ENCODE measurements at places on chromosomes 7 and 10.

- DNase-seq, result no peak
Observed at GRCh38 chr10:75104842-75105241, 6.6 kb upstream of the SAMD8 start.

- DNase-seq, result no peak
Observed at GRCh38 chr7:81211204-81211933, 292.5 kb upstream of the SEMA3C start.

GRCh38 chr10:28878236-28878970, 201.1 kb downstream of the BAMBI start:
- no peak for DNase-seq

GRCh38 chr7:77217474-77218185, 18.0 kb upstream of the FGL2 start:
- no peak for DNase-seq

- no peak for DNase-seq
Observed at GRCh38 chr10:91683975-91684374, 51.1 kb upstream of the PPP1R3C start.

- no peak for DNase-seq
Observed at GRCh38 chr10:44300666-44301649, 83.9 kb downstream of the CXCL12 start.

GRCh38 chr10:4242561-4243035, 457.6 kb upstream of the KLF6 start:
- no peak for DNase-seq

DNA sequence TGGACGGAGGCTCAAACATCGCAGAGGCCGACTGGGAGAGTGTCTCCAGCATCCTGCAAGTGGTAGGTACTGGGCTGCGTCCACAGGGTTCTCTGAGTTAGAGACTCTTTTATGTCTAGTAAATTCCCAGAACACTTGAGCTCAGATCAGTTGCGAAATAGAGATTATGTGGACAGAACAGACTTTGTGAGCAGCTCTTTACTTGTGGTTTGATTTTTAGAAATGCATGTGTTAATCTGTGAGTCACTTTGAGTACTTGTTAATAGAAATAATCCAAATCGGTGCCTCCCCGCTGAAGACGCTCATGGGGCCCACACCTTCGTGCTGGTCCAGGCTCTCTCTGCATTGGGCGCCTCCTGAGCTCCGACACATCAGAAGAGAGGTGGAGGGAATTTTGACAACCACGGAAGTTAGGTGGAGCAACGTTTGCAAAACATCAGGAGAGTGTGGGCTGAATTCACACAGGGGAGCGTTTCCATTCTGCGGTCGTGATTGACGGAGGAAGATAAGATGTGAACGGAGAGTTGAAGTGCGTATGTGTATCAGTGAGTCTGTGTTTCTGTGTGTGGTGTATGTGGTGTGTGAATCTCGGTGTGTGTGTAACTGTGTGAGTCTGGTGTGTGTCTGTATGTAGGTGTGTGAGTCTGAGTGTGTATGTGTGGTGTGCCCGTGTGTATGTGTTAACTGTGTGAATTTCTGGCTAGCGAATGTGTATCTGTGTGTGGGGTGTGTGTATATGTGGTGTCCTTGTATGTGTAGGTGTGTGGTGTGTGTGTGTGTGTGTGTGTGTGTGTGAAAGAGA, 32.1 kb downstream of the PFKP start:
- DNase-seq, result no peak

GRCh38 chr7:91496251-91496820, 232.1 kb downstream of the FZD1 start:
- no peak for DNase-seq

GRCh38 chr7:74306730-74307469, 17.7 kb downstream of the CLIP2 start:
- no peak for DNase-seq

GRCh38 chr7:95097851-95098250, 190.5 kb downstream of the PPP1R9A start:
- DNase-seq, result no peak

- no peak for DNase-seq
Observed at GRCh38 chr7:150784954-150785353, 15.2 kb downstream of the TMEM176B start.

DNA sequence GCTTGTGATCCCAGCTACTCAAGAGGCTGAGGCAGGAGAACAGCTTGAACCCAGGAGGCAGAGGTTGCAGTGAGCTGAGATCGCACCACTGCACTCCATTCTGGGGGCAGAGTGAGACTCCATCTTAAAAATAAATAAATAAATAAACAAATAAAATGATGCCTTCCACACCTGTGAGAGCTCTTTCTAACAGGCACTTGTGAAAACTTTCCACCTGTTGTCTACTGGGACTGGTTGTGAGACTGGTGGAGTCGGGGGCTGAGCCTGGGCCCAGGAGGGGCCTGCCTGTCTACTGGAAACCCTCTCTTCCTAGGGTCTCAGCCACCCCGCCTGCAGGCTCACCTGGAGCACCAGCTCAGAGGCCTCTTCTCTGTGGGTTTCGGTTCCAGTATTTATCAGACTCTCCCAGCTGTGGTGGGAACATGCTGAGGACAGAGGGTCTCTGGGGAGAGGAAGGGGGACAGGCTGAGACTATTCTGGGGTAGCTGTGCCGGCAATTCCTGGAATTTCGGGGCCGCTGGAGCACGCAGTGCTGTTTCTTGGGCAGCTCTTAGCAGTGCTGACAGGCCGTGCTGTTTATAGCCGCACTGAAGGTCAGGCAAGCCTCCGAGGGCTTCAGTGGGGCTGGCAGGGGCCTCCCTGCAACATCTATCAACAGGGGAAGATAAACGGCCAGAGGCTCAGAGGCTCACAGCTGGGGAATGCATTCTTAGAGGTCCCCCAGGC, 3.8 kb downstream of the LDB3 start:
- DNase-seq, result no peak

DNA sequence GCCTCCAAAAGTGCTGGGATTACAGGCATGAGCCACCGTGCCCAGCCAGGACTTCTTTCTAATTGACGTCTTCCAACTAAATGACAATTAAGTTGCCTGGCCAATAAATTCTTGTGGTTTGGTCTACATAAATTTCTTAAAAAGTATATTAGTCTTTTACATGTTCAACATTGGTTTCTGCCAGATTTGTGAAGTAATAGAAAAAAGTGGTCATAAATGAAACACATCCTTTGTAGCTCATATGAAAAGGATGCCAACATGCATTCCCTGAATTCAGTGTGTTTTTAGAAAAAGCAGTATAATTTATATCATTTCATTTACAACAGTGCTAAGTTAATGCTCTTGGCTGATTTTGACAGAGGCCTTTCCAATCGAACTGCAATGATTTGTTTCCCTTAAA, 215.0 kb downstream of the TAX1BP1 start:
- no peak for DNase-seq

- DNase-seq, result no peak
Observed at GRCh38 chr10:92110039-92110794, 180.7 kb downstream of the CPEB3 start.

GRCh38 chr10:104417637-104418292, 64.1 kb downstream of the CFAP58 start:
- DNase-seq, result no peak

GRCh38 chr7:126845331-126845730, 407.4 kb downstream of the GRM8 start:
- DNase-seq, result no peak

DNA sequence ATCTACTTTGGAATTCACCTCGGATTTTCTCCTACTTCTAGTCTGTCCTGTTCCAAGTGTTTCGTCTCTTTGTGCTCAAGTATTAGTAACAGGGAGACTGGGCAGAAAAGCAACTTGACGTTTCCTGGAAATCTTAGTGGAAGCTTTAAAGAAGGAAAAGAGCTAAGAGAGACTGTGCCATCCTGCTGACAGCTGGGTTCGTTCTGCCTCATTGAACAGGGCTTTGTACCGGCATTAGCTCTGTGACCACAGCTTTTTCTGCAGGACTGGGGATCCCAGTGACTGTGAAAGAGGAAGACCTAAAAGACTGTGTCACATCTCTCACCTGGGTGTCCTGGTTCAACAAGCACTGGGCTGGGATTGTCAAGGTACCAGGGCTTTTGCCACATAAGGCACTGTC, 70.8 kb upstream of the CDCA7L start:
- no peak for DNase-seq

DNA sequence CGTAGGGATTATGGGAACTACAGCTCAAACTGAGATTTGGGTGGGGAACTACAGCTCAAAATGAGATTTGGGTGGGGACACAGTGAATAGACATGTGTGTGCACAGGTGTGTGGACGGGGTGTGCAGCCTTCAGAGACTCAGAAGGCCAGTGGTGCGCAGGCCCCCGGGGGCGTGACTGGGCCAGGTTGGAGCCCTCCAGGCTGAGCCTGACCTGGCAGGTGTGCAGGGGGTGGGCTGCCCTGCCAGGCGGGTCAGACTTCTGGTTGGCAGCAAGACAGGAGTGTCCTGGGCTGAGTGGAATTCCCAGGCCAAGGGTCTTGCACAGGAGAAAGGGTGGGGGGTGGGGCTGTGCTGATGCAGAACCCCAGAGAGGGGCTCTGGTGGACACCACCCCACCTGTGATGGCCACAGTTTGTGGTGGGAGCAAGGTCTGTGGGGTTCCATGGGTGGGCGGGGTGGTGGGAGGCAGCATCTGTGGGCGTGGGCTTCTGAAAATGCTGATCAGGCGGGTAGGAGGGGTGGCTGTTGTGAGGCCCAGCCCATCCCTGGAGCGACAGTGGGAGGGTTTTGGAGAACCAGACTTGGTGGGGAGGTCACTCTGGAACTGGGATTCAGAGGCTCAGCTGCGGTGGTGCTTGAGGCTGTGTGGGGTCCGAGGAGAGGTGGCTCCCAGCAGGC, 29.3 kb upstream of the PSMG3 start:
- DNase-seq, result no peak

DNA sequence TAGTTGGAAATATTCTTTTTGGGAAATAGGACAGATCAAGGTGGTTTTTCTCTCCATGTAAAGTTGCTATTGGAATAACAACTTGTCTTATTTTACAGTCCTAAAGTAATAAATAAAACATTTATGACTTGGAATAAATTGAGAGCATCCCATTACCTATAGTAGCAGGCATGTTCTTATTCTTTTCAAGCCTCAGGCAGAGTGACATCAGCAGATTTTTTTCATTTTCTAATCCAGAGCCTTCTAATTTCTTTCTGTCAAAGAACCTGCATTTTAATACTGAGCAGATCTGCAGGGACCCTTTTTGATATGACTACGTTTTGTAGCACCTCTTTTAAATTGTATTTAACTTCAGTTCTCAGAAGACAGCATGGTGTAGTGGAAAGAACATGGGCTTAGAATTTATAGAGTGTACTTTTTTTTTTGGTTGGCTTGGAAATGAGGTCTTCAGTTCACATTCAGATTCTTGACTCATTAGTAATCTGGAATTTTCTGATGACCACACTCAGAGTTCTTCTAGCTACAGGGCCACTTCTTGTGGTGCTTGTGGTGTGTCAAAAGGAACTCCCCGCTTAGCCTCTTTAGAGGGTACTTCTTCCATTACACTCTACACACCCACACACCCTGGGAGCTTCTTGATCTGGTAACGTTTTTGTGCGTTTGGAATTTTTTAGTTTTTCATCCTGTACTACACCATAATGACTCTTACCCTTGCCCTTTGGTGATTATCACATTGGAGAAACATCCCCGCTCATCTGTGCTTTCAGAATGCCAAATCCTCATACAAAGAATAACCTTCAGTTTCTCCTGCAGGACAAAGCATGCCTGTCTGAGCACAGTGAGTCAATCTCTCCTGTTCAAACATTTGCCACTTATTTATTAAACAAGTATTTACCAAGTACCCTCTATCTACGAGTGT, 34.6 kb downstream of the AGK start:
- peak; percentile 43 for DNase-seq

- no peak for DNase-seq
Observed at GRCh38 chr7:2044883-2045471, 187.8 kb downstream of the MAD1L1 start.

GRCh38 chr7:55533050-55533728, 39.1 kb downstream of the VOPP1 start:
- peak; percentile 62 for DNase-seq

GRCh38 chr7:157519798-157520244, 183.0 kb downstream of the DNAJB6 start:
- DNase-seq, result no peak

DNA sequence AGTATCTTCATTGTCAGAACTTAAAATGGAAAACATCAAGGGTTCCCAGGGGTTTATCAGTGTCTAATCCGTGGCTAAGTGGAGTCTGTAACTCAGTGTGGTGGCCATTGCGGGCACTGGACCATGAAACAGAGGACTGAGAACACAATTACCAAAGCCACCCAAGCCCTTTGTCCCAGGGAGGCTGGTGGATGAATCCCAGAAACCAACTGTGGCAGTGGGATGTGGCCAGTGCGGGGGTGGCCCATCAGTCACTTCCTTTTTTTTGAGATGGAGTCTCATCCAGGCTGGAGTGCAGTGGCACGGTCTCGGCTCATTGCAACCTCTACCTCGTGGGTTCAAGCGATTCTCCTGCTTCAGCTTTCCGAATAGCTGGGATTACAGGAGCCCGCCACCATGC, 61.8 kb downstream of the TACC2 start:
- DNase-seq, result no peak

- no peak for DNase-seq
Observed at GRCh38 chr7:36202398-36202797, 49.3 kb downstream of the EEPD1 start.

GRCh38 chr7:32616625-32617024, 121.3 kb downstream of the AVL9 start:
- no peak for DNase-seq

DNA sequence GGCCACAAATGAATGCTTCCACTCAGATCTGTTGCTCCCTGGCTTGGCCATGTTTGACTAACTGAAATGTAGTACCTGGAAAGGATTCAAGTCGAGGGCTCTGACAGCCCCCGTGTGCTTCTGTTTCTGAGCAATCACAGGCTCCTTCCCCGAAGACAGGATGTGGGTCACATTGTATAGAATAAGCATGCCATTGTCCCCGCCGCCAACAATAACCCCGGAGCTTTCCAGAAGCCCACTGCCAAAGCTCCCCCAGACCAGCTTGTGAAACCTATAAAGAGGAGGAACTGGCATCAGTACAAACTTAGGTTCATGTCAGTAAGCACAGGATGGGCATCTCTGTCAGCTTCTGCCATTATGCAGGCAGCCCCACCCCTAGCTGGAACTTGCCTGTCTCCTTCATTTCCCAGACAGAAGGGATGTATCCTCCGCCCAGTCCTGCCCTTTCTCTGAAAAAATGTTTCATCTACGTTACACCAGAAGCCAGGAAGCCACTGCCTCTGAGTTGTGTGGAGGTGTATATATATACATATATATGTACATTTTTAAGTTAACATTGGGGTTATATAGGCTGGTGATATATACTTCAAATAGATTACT, 10.3 kb downstream of the SEC31B start:
- no peak for DNase-seq

DNA sequence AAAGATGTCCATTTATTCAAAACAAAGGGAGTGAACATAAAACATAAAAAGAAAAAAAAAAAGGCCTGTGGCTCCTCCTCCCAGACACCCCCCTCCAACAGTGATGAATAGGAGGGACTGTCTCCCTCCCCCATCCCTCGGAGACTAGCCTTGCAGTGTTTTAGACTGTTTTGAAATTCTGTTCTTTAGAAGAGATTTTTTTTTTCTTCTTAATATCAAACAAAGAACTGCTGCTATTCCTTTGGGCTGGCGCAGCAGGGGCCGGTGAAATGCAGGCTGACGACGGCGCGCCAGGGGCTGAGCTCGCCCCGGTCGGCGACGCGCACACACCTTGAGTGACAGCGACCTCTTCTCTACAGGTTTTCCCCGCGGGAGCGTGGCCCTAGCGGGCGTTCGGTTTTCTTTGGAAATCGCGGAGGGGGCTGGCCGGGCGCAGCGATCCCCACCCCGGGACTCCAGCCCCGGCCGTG, at the start of gene LANCL2:
TSS of gene LANCL2 (plus strand) at position 133 of the 470 bp plus-strand sequence. CDS start 689 bp downstream, outside the sequence.
- DNase-seq, result peak; percentile 41

GRCh38 chr10:45444976-45445898, 71.2 kb downstream of the ALOX5 start:
- no peak for DNase-seq
